Dorsolateral prefrontal cortex (tissue), 122 donors: ENCODE measurements at places on chromosomes 16 and 17.
A peak's percentile ranks its signal among the peaks of the same experiment; 100 is the strongest.

- DNase-seq, result no peak
These were observed 10.6 kb upstream of the ALOX12 start for GRCh38 chr17:6985266-6985665.

- DNase-seq, result peak; percentile 63
These were observed 789 bp upstream of the CCDC57 start for GRCh38 chr17:82213251-82214011.

DNA sequence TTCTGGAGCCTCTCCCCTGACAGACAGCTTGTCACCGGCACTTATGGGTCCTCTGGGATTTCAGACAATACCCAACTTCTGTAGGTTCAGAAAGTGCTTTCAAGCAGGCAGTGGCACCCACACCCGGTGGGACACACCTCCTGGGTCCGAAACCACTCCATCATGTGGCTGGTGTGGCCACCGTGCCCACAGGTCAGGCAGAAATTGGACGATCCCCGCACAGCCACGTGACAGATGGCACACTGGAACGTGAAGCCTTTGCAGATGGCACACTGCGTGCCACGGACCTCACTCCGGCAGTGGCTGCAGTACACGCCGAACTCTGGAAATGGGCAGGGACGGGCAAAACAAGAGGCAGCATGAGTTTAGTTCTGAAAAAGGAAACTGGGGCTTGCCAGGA, 99.5 kb upstream of the FA2H start:
- DNase-seq, result no peak

- DNase-seq, result no peak
These were observed 111.1 kb downstream of the PITPNC1 start for GRCh38 chr17:67488161-67488560.

DNA sequence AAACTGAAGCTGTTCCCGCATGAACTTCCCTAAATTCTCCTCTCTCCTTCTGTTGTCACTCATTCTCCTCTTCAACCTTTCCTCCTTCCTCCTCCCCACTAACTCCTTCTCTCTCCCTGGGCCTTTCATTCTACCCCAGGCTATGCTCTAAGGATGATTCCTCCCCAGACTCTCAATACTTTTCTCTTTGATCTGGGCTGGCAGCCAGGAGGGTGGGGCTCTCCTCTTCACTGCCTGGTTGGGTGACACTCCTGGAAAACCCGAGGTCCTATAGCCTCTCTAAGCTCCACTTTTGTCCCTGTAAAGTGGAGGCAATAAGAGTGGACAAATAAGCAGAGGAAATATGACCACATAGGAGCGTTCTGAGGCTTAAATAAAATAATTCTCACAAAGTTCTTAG, 46.2 kb downstream of the HSD17B2 start:
- DNase-seq, result no peak

DNA sequence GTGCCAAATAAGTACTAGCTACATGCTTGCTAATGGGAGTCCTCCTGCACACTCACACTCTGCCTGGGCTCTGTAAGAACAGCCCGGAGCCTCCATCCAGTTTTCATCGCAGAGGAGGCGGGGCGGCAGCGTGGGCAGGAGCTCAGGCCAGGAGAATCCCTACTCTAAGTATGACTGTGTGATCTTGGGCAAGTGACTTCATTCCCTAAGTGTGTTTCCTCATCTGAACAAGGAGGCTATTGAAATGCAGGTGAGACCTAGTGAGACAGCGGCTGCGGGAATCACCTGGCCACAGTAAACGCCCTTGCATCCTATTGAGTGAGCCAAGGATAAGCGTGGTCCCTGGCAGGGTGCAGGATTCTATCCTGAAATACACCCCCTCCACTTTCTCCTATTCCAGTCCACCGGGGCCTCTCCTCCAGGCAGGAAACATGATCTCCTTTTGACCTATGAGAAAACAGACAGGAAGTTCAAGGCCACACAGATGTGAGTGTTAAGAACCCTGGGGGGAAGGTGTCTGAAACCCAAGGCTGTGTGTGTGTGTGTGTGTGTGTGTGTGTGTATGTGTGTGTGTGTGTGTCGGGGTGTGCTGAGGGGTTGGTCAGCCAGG, 5.2 kb upstream of the RAI1 start:
- DNase-seq, result no peak

GRCh38 chr17:70190959-70191805, 21.9 kb downstream of the KCNJ2 start:
- no peak for DNase-seq

- no peak for DNase-seq
These were observed 370.3 kb downstream of the SOX9 start for GRCh38 chr17:72491102-72491501.

DNA sequence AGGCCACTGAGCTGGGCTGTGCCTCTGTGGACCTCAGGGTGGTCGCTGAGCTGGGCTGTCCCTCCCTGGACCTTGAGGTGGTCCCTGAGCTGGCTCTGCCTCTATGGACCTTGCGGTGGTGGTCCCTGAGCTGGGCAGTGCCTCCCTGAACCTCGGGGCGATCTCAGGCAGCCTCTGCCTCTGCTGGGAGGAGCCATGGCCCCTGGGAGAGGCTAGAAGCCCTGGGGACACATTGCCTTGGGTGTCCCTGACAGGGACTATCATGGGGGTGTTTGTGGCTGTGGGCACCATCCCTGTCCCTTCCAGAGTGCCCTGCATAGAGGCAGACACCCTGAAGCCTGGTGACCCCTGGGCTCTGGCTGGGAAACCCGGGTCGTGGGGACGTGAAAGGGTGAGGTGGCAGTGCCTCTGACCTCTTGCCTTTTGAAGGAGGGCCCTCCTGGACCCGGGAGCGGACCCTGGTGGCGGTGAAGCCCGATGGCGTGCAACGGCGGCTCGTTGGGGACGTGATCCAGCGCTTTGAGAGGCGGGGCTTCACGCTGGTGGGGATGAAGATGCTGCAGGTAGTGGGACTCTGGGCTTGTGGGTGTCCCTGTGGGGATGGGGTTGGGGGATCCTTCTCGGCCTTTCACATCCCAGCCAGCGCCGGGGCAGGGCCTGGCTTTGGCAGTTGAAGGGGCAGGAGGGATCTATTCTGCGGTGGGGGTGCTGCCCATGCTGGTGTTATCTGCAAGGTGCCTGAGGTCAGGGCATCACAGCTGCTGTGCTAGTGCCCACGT, 1.8 kb downstream of the NME4 start:
- no peak for DNase-seq

GRCh38 chr16:28540346-28540745, 1.6 kb upstream of the NUPR1 start:
- DNase-seq, result no peak

- peak; percentile 92 for DNase-seq
These were observed at the start of gene GFER for GRCh38 chr16:1983544-1984346. TSS of gene GFER (plus strand) at chr16:1984193. CDS start at chr16:1984219, 26 bp downstream.

- DNase-seq, result no peak
These were observed 8.7 kb downstream of the ADAM11 start for GRCh38 chr17:44767493-44767892.

DNA sequence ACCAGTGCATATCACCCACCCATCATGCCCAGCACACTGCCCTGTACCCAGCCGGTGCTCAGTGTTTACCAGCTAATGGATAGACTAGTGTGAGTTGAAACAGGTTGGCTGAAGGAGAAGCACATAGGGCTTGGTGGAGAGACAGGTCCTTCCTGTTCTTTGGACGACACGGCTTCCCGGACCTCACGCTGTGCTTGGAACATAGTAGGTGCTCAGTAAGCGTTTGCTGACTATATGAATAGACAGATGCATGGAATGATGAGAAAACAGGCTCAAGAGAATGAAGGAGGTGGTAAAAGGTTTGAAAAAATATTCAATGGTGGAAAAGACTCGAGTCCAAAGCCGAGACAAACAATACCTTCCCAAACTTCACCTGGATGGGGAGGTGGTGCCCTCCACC, 6.8 kb upstream of the FADS6 start:
- DNase-seq, result no peak

GRCh38 chr16:53561101-53561888, 58.3 kb upstream of the AKTIP start:
- no peak for DNase-seq

- no peak for DNase-seq
These were observed 85.3 kb upstream of the GSE1 start for GRCh38 chr16:85527767-85528297.

DNA sequence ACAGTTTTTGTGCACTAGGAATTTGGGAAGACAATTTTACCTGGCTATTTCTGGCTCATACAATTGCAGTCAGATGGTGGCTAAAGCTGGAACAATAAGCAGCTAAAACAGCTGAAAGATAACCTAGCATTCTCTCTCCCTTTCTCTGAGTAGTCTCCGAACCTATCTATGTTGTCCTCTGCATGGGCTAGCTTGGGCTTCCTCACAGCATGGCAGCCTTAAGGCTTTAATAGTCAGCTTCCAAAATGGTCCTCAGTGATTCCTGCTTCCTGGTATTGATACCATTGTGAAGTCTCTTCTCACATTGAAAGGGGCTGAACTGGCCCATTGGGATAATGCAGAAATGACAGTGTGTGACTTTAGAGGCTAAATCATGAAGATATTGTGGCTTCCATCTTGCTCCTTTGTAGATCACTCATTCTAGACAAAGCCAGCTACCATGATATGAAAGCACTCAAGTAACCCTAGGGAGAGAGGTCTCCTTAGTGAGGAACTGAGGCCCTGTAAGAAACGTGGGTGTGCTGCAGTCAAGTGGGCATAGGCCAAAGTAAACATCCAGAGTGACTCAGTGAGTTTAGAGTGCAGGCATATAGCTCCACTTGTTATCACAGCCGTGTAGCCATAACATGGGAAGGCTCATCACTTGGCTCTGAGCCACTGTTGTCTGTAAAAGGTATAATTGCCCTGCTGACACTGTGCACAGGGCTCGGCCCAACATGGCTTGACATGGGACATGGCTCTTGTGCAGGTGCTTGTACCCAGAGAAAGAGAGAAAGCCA, 5.5 kb upstream of the VKORC1 start:
- no peak for DNase-seq

GRCh38 chr17:18185832-18186626, 2.4 kb downstream of the ALKBH5 start:
- no peak for DNase-seq

DNA sequence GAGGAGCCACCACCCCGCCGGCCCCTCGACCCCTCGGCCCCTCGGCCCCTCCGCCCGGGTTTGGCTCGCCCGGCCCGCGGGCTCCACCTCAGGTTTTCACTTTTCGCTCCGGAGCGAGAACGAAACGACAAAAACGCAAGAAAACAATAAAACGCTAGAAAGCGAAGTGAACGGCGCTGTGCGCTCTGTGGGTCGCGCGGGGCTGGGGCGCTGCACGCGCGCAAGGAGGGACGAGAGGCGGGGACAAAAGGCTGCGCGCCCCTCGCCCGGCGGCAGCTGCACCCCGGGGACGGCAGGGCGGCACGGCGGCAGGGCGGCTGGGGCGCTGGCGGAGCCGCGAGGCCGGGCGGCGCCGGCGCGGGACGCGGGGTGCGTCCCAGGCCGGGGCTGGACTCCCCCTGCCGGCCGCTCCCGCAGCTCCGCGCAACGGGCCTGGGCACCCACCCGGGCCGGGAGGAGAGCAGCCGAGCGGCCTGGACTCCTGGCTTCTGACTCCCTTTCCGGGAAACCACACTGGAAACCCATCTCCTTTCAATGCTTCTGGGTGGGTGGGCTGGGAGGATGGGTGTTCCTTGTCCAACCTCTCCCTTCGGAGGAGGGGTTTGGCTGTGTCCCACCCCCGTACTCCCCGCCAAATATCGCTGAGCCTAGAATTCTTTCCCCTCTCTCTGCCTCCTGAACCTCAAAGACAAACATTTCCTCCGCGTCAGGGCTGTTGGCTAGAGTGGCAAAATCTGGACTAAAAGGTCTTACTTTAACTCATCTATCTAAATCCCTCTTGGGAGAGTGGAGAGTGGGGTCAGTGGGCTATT, 9.9 kb downstream of the TBX2 start:
- no peak for DNase-seq

GRCh38 chr17:20072692-20072992, 63.5 kb downstream of the SPECC1 start:
- no peak for DNase-seq

- DNase-seq, result no peak
These were observed 7.1 kb downstream of the IGSF6 start for GRCh38 chr16:21645261-21645721.

GRCh38 chr17:16878606-16879005, 93.3 kb downstream of the TNFRSF13B start:
- no peak for DNase-seq

GRCh38 chr16:72149676-72150464, 22.1 kb downstream of the PMFBP1 start:
- DNase-seq, result no peak

DNA sequence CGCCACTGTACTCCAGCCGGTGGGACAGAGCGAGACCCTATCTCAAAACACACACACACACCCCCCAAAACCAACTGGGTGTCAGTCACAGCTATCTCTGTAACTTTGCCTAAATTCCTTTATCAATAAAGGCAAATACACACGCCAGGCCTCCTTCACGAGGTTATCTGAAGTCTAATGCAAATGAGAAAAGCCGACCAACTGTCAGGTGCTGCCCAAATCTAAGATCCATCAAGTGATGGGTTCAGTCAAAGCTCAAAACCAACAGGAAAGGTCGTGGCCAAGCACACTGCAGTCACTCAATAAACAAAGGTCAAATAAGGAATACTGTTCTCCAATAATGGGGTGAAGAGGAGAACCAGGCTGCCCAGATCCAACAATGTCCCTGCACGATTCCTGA, 1.1 kb downstream of the ANKFY1 start:
- DNase-seq, result no peak

- DNase-seq, result no peak
These were observed 2.1 kb downstream of the FAM20A start for GRCh38 chr17:68599091-68599490.

DNA sequence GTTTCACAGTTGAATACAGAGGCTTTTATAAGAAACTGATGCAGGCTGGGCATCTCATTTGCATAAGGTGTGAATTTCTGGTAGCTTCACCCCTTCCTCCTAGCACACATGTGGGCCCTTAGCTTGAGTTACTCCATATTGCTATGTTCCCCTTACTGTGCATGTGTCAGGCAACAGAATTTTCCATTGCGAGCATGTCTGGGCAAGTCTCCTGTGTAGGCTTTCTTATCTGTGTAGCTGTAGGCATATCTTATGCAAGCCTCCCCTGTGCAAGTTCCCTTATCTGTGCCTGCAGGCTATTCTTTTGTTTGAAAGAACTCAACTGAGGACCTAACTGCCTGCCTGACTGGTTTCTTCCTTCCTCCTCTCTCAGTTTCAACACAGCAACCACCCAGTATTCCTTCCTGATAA, 597.4 kb upstream of the CDH5 start:
- no peak for DNase-seq

- peak; percentile 50 for DNase-seq
These were observed 2.0 kb upstream of the C17orf99 start for GRCh38 chr17:78144147-78144719.

GRCh38 chr16:27679899-27680298, 130.0 kb downstream of the KATNIP start:
- no peak for DNase-seq
